Pulmonary artery endothelial cell (primary cell): ENCODE measurements at places on chromosomes 2 and 18.

DNA sequence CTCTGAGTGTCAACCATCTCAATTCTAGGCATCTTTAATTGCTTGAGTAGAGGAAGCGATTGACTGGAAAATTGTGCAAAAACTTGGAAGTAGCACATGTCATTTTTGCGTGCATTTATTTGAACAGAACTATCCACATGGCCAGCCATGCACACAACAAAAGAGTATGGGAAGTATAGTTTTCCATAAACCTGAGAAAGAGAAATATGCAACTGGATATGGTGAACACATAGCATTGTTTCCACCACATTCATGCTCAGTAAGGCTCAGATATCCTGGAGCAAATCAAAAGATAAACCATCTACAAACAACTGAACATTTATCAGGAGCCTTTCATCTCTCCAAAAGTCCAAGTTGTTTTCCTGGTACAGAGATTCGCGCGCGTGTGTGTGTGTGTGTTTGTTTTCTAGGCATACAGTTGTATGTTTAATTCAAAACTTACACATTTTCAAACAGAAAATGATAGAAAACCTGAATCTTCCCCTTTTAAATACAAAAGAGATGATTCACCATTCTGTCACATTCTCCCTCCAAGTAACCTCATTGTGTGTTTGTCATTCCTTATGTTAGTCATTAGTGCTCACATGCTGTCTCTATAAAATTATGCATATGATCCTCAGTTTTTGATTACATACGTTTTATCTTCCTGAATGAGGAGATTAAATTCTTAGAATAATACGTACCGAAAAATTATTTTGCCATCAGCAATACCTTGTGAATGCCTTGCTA is 780.4 kb upstream of the NRXN1 start:
- DNase-seq, result no peak

DNA sequence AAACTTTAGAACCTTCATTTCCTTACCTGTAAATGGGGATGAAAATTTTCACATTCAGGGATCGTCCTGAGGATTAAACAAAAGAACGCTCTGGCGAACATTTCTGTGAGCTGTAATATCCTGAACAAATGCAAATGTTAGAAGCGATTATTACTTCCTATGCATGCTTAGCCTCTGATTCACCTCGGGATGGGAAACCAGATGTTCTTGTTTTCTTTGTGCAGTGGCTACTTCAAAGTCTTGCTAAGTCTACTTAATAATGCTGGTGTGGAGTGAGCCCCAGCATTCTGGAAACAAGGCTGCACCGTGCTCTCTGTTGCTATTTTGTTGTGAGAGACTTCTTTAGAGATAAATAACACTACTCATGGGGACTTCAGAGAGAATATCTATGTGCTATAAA is 119.1 kb upstream of the PELI1 start:
- peak; percentile 89 for DNase-seq

DNA sequence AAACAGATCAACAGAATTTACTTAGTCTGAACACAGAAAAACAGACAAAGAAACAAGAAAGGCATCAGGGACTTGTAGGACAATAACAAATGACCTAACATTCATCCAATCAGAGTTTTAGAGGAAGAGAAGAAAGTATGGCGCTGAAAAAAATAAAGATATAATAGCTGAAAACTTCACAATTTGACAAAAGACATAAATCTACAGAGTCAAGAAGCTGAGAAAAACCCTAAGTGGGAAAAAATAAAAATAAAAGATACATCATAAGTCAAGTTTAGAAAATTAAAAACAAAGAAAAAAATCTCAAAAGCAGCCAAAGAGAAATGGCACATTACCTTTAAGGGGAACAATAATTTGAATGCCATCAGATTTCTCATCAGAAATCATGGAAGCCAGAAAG is 7.7 kb downstream of the LDAH start:
- no peak for DNase-seq

DNA sequence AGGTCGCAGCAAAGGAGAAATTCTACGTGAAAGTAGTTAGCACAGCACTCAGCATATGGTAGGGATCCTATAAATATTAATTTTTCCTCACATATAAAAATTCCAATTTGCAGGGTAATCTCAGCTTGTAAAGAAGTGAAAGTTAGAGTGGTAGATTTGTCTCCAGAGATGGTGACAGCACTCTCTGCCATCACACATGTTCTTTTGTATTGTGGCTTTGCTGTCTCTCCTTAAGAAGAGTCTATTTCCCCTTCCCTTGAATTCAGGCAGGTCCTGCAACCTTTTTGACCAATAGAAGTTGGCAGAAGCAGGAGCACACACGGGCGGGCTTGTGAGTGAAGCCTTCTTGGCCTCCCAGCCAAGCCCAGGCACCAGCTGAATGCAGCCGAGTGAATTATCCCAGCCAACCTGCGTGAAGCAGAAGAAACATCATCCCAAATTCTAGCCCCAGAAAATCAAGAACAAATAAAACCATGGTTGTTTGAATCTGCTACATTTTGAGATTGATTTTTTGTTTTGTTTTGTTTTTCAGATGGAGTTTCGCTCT is 107.8 kb upstream of the COPS8 start:
- DNase-seq, result no peak

DNA sequence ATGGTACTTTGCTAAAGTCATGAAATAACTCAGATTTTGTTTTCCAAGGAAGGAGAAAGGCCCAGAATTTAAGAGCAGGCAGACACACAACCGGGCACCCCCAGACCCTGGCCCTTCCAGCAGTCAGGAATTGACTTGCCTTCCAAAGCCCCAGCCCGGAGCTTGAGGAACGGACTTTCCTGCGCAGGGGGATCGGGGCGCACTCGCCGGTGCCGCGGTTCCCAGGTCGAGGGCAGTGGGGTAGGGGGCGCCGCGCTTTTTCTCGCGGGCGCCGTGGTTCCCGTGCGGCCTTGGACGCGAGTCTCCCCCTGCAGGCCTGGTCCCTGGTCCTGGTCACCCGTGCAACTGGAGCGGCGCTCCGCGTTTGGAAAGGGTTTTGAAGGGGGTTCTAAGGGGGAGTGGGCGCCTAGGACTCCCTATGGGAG is 1.2 kb downstream of the ZNF236 start:
- no peak for DNase-seq

DNA sequence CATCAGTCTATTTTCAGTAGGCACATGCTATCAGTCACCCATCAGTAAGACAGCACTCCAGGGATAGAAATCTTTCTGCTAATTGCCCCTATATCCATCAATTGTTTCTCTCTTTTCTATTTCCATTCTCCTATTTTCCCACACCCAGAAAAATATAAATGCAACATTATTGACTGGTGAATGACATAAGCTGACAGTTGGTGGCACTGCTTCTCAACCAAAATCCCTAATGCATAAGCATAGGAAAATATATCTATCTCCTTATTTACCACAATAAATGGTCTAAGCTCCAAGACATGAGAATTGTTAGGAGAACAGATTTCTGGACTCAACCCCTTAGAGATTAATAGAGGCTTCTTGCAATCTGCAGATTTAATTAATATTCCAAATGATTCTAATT is 64.0 kb upstream of the REG3A start:
- no peak for DNase-seq

DNA sequence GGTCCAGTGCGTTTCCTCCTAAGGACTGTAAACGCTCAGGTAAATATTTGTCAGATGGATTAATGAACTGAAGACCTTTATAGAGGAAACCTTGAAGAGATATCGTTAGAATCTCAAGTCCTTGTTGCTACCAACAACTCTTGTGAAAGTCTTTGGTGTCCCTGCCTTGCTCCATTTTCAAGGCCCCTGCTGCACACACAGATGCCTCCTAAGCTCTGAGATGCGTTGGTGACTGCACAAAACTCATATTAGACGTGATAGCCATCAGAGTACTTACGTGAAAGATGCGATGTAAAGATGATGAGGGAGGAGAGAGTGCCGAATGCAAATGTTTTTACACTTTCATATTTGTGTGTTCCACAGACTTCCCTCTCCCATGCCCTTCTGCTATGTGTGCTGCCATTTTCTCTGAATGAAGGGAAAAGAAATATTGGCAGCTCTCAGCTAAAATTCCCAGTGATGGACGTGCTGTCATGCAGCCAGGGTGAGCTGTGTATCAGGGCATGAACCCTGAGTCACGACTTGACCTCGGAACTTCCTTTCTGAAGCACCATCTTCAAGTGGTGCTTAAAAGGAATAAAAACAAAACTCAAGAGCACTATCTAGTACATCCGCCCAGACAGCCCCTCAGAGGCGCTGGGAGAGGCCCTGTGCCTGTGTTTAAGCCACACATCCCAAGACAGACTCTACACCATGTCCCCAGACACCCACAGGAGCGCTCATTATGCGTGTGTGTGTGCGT is 117.4 kb downstream of the FAM210A start:
- no peak for DNase-seq
